Muscle of arm (tissue), 14 donors: ENCODE measurements at places on chromosomes 2 and 18. TPM values are rescaled to one million over a fixed set of nuclear protein-coding genes. Genes with fewer than 3 reads are reported as not detected.

GALNT3 gene
- 1.5 TPM for polyA plus RNA-seq

LYPD6 gene
- polyA plus RNA-seq, result not detected

ZNF804A gene
- polyA plus RNA-seq, result 0.27 TPM

UPP2 gene
- polyA plus RNA-seq, result 0.08 TPM

MATN3 gene
- polyA plus RNA-seq, result 0.49 TPM

SH3BP4 gene
- polyA plus RNA-seq, result 15.3 TPM

HOXD8 gene
- 46.0 TPM for polyA plus RNA-seq

SLC19A3 gene
- 0.98 TPM for polyA plus RNA-seq

XIRP2 gene
- polyA plus RNA-seq, result 214 TPM

SOWAHC gene
- 7.0 TPM for polyA plus RNA-seq

HMSD gene
- polyA plus RNA-seq, result 1.4 TPM

CRIM1 gene
- 19.2 TPM for polyA plus RNA-seq

CSRNP3 gene
- 7.7 TPM for polyA plus RNA-seq

WDFY1 gene
- 40.8 TPM for polyA plus RNA-seq
